CD4-positive, alpha-beta T cell treated with Interleukin-4 for 4 hours (primary cell): ENCODE measurements at places on chromosomes 2 and 18.

DNA sequence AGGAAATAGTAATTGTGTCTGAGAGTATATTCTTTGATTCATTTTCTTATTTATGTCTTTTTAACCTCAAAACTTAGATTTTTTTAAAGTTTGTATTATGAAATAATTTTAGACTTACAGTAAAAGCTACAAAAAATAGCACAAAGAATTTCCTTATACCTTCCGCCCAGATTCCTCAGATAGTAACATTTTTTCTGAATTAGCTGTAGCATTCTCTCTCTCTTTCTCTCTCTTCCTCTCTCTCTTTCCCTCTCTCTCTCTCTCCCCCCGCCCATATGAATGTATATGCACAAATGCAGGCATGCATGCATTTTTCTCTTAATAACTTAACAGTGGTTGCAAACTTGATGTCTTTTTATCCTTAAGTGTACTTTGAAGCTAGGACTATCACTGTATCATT, 361.1 kb upstream of the NRP2 start:
- no peak for DNase-seq

DNA sequence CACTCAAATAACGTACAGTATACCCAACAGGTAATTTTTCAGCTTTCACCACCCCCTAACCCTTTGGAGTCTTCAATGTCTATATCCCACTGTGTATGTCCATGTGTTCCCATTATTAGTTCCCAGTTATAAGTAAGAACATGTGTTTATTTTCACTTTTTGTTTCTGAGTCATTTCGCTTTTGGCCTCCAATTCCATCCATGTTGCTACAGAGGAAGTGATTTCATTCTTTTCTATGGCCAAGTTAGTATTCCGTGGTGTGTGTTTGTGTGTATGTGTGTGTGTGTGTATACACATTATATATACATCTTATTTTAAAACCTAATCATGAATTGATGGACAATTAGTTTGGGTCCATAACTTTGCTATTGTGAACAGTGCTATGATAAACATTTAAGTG, 464.4 kb downstream of the CMPK2 start:
- no peak for DNase-seq

DNA sequence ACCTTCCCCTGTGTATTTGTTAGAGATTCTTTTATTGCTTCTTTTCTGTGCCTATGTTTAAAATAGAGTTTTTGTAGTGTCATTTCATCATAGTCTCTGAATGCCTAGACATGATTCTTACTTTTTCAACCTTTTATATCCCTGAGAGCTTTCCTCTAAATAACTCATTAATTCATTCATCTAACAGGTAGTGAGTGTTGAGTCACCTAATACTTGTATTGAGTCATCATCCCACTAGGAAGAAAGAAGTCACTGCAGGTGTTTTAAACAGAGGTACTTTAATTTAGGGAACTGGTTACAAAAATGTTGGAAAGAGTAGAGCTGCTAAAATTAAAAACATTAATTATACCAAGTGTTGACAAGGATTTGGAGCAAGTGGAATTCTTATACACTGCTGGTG, 18.5 kb upstream of the NMS start:
- DNase-seq = no peak

GRCh38 chr2:15798701-15799431, 141.5 kb upstream of the MYCN start:
- DNase-seq = no peak

- DNase-seq = no peak
These were observed 913.8 kb downstream of the DCC start for GRCh38 chr18:53253789-53254188.

GRCh38 chr2:85905187-85905666, 16.4 kb upstream of the ST3GAL5 start:
- no peak for DNase-seq

DNA sequence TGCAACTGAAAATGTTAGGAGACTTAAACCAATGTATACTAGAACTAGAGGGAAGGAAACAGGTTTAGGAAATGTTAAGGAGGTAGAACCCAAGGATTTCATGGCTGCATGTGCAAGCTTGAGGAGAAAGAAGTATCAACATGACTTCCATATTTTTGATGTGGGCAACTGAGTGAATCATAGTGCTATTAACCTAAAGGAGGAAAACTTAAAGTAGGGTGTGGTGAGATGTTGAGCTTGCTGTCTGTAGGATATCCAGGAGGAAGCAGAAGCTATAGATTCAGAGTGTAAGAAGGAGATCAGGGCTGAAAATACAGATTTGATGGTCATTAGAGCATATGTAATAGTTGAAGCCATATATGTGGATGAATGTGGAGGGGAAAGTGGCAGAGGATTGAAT, 31.5 kb downstream of the NDC80 start:
- DNase-seq = no peak

GRCh38 chr2:149185942-149186490, 144.4 kb upstream of the LYPD6 start:
- no peak for DNase-seq

- no peak for DNase-seq
These were observed 12.5 kb upstream of the SLC38A11 start for GRCh38 chr2:164967781-164968228.

DNA sequence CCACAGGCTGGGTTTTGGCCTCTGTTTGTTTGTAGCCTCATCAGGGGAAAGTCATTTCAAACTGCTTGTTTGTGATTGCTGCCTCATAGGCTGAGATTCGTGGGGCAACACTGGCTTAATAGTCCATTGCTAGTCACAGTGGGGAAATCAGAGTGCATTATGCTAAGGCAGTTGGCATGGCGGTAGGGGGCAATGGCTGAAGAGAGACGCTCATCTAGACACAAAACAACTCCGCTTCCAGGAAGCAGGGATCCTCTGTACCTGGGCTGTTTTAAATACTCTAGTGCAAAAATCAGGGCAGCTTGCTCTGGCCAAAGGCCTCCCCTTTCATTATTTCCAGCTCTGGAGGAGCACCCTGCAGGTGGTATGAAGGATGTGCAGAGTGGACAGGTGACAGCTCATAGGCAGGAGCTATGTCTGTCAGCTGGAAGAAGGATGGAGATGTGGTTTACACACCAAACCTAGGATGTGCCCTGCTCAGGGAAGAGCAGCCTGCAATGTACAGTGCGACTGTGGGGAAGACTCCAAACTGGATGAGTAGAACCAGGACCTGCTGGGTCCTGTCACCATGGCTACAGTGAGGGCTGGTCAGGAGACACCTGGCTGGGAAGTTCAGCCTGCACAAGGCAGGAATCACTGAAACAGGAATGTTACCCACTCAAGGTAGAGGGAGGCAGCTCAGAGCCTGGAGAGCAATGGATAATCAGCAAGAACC, 234.3 kb downstream of the CLIP4 start:
- no peak for DNase-seq

GRCh38 chr18:78994531-78994930, 14.9 kb downstream of the SALL3 start:
- no peak for DNase-seq

GRCh38 chr2:67694445-67694844, 297.3 kb downstream of the ETAA1 start:
- no peak for DNase-seq

DNA sequence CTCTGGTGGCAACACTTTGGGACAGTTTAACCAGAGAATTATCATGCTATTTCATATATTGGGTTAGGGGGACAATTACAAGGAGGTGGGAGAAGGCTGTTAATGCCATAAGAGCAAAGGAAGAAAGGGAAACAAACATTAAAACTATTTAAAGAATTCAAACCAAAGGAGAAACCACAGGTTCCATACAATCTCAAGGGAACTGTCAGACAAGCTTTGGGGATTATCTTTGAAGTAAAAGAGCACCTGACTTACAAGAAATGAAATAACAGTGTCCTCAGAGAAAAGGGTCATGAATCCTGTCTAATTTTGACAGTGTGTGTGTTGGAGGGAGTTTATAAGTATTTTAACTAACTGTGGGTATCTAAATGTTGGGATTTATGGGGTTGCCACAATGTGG, 44.4 kb downstream of the CERS6 start:
- no peak for DNase-seq

DNA sequence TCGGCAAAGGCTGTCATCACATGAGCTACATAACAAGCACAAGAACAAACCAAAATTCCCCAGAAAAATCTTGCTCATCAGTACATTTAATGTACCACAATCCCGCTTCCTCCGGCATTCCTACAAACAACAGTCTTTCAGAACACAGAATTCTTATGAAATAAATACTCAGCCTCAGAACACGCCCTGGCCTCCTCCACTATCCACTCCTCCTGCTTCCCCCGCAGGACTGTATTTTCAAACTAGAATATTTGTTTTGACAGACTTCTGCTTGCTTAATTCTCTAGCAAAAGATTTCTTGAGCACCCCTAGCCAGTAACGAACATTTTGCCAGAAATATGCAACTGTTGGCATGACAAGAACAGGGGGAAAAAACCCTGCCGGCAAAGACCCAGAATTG, 131.2 kb downstream of the THADA start:
- no peak for DNase-seq

GRCh38 chr2:46479265-46479664, at the start of gene TMEM247:
TSS of gene TMEM247 (plus strand) at chr2:46479565.
- DNase-seq = no peak

DNA sequence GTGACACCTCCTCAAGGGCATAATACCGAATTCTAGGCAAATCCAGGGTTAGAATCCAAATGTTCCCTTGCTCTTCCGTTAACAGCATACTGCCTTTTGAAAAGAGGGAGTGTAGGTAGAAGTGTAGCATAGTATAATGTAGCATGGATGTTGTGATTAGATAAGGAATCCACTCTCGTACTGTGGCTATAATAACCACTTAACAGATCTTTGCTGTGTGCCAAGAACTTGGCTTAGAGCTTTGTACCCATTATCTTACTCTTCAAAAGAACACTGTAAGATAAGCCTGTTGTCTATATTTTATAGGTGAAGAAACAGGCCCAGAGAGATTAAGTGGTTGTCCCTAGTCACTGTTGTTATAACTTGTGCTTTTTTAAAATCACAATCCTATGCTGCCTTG, 24.2 kb downstream of the WDR75 start:
- DNase-seq = no peak

DNA sequence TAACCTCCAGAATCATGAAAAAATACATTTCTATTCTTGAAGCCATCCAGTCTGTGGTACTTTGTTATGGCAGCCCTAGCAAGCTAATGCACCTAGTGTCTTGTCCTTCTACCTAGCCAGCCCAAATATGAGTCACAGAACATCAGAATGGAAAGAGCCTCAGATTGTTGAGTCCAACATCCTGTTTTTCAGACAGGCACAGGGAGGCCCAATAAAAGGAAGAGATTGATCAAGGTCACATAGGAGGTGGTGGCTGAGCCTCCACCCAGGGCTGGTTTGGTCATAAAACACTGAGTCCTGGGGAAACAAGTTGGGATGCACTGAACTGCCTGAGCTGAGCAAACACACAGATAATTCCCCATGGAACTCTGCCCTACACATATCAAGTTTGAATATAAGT, 195.5 kb downstream of the TTC32 start:
- DNase-seq = no peak

DNA sequence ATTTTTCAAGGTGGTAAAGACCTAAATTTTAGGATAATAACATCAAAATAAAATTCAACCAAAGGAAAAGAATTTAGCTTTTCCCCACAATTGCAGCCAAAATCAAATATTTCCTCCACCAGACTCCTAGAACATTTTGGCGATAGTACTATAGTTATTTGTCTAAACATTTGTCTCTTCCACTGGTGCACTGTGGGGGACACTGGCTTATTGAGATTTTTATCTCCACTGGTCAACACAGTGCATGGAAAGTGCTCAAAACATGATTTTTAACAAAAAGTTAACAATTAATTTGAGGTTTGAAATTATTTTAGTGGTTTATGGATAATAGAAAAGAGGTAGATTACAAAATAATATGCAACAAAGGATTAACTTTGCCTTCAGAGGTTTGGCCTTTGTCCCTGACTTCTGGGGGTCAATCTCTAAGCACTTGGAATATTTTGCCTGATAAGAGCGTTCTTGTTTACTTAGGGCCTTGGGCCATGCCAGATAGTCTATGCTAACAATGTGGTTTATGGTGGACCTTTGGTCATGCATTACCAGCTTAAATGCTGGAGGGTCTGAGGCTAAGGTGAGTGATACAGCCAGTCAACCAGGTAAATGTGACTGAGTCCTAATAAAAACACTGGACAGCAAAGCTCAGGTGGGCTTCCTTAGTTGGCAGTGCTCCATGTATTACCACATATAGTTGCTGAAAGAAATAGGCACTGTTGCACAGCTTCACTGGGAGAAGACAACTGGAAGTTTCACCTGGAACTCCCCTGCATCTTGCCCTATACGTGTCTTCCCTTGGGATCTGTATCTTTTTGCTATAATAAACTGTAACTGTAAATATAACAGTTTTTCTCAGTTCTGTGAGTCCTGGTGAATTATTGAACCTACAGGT, 67.2 kb upstream of the SATB2 start:
- no peak for DNase-seq

- no peak for DNase-seq
These were observed 53.2 kb downstream of the CD226 start for GRCh38 chr18:69894467-69894866.

- DNase-seq = no peak
These were observed 84.0 kb upstream of the DSEL start for GRCh38 chr18:67600181-67601180.

DNA sequence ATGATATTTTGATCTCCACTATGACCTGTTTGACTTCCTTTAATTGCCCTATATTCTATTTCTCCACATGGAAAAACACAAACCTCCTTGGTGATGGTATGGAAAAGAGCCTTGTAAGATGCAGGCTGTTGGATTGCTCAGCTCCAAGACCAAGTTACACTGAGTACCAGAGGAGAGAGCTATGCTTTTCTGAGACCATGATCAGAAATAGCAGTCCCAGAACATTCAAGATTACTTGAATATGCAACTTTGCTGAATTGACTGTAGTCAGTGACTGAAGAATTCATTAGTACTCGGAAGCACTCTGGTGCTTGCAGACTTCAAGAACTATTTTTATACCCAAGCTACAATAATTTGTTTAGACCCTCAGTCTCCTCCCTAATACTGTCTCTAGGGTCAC, 310.6 kb upstream of the FSIP2 start:
- no peak for DNase-seq

DNA sequence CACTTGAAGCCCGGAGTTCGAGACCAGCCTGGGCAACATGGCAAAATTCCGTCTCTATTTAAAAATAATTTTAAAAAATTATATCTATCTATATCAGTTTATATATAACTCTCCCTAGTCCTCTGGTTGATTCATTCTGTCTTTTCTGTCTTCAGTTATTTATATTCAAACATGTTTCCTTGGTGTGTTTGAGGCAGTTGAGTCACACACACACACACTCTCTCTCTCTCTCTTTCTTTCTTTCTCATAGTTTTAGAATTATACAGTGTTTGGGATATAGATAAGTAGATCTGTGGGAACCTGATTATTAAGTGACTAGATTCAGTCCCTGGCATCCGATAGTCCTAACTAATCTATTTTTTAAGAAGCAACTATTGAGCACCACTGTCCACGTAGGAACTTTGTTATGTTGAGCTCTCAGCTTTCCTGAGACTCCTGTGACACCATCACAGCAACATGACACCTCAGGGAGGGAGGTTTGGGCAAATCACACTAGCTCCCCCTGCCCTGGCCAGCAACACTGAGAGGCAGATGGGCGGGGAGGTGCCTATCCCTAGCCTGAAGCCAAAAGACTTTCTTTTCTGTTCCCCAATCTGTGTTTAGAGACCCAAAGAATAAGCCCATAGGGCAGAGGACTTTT, 482.7 kb downstream of the DLGAP1 start:
- no peak for DNase-seq

GRCh38 chr2:160353166-160353565, 140.4 kb downstream of the RBMS1 start:
- peak; percentile 33 for DNase-seq

- DNase-seq = no peak
These were observed 109.9 kb downstream of the ZNF236 start for GRCh38 chr18:76932026-76932819.
